Glutamatergic neuron (in vitro differentiated cells): ENCODE measurements at places on chromosomes 7 and 10. TPM values are rescaled to one million over a fixed set of nuclear protein-coding genes. Genes with fewer than 3 reads are reported as not detected.

DNA sequence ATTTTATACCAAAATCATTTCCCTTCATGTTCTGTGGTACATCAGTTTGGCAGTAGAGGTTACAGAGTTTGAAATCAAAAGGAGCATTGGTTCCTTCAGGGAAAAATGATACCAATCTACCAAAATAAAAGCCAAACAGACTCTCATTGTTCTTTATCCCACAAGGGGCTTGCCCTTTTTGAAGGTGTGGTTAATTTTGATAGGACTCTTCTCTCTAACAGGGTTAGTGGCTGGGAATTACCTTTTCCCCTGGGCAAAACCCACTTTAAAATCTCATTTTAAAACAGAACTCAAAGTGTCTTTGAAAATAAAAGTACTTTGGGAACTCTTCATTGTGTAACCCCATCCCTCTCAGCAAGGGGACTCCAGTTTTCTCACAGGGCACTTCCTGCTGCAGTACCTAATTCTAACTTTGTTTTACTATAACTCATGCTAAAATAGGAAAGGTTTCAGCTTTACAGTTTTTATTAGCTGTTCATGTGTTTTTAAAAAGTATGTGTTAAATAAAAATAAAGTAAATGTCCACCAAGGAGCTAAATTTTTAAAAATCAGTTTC is 30.6 kb downstream of the SMNDC1 start:
- no peak overlapping the region for H3K27ac ChIP-seq
- H3K27me3 ChIP-seq: no peaks in the 10 kb centered on the region
- H3K36me3 ChIP-seq: no peaks in the 10 kb centered on the region
- no peak for DNase-seq

Gene SORCS1
- total RNA-seq: 3.3 TPM

DNA sequence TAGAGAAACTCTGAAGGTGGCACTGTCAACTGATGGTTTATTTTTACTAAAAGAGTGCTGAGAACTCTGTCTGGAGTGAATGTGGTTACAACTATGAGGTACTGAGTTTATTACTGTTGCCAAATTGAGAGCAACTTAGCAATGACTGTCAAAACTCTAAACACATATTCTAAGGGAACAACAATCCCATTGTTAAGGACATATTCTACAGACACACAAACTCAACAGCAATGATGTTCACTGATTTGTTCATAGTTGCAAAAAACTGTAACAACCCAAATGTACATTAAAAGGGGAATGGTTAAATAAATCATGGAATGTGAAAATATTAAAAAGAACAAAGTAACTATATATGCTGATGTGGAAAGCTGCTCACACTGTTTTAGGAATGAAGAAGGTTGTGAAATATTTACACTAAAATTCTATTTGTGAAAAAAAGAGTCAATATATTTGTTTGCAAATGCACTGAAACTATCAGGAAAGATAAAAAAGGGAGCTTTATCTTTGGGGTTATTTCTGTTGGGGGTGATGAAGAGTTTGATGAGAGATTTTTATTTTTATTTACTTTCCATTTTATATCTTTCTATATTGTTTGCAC is 12.9 kb downstream of the PON2 start:
- H3K36me3 ChIP-seq: no peaks in the 10 kb centered on the region
- DNase-seq: no peak
- H3K4me1 ChIP-seq: peaks cover 35% of the 10 kb centered on the region
- no peak overlapping the region for H3K4me3 ChIP-seq
- H3K27me3 ChIP-seq: peaks cover 5% of the 10 kb centered on the region
- peak overlapping the region; percentile 88 for H3K27ac ChIP-seq

DNA sequence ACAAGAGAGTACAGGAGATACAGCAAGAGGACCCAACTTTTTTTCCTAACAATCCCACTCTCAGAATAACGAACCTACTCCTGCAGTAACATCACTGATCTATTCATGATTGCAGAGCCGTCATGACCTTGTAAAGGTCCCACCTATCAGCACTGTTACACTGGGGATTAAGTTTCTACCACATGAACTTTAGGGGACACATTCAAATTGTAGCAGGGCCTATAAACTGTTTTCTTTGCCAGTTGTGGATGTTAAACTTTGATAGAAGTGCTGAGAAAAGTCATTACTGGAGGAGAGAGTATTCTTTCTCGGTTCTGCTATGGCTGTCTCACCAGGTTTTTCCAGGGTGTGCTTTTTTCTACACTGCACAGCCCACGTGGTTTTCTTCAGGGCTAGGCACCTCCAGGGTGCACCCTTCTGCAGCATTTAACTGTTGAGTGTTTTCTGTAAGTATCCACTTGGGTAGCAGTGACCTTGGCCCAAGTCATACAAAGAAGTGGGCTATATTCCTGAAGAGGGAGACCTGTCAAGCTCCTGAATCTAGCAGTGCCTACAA is 131.6 kb upstream of the AHR start:
- DNase-seq: no peak
- no peak overlapping the region for H3K4me3 ChIP-seq
- H3K36me3 ChIP-seq: no peaks in the 10 kb centered on the region
- no peaks in the 10 kb centered on the region for H3K27me3 ChIP-seq

DNA sequence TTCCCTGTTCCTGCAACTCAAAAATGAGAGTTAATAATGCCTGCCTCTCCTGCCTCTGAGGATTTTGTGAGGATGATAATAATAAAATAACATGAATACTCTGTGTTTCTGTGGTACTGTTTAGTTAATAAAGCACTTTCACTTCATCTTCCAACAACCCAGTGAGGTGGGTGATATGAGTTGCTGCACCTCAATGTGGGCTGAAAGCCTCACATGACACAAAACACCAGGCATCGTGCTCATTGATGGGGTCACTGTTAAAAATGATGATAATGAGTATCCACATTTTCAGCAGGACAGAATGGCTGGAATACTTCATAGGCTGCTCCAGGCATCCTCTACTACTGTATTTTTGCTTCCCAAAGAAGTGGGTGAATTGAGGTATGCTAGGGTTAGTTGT is 222.8 kb upstream of the NRP1 start:
- peaks cover 5% of the 10 kb centered on the region for H3K27me3 ChIP-seq
- H3K4me1 ChIP-seq: peaks cover 6% of the 10 kb centered on the region
- no peak overlapping the region for H3K4me3 ChIP-seq

- peaks cover 2% of the 10 kb centered on the region for H3K27me3 ChIP-seq
- no peaks in the 10 kb centered on the region for H3K36me3 ChIP-seq
- no peak overlapping the region for H3K4me3 ChIP-seq
- DNase-seq: no peak
- peaks cover 3% of the 10 kb centered on the region for H3K4me1 ChIP-seq
- no peak overlapping the region for H3K27ac ChIP-seq
These were observed 15.9 kb downstream of the TRIM56 start for GRCh38 chr7:101100858-101101847.

Gene AEBP1
- total RNA-seq: 35.4 TPM

GRCh38 chr10:130111852-130112180 is 1.2 kb upstream of the C10orf143 start:
- peaks cover 5% of the 10 kb centered on the region for H3K36me3 ChIP-seq
- H3K4me3 ChIP-seq: peak overlapping the region; percentile 99
- no peak for DNase-seq
- H3K27ac ChIP-seq: peak overlapping the region; percentile 68
- H3K4me1 ChIP-seq: peaks cover 8% of the 10 kb centered on the region

- no peak for DNase-seq
- no peak overlapping the region for H3K4me3 ChIP-seq
- H3K27ac ChIP-seq: no peak overlapping the region
- H3K27me3 ChIP-seq: peaks cover 6% of the 10 kb centered on the region
- H3K36me3 ChIP-seq: no peaks in the 10 kb centered on the region
- no peaks in the 10 kb centered on the region for H3K4me1 ChIP-seq
These were observed 57.4 kb downstream of the MAP3K8 start for GRCh38 chr10:30491204-30491915.
